ENCODE measurements at places on chromosomes 6 and 20.

DNA sequence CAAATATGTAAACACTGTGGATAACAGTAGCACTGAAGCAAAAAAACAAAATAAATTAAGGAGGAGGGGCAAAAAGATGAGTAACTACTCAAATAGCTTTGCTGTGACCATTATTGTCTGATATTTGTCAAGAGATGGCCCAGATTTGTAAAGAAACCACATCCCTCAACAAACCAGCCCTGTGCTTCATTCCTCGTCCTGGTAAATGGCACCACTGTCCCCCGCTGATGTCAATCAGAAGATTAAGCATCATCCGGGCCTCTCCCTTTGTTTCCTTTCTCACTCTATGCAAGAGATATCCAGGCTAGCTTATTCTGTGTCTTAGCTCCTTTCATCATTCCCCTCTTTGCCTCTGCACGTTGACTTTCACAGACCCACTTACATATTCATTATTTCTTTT is 259.0 kb downstream of the SYNE1 start:
- no peak for DNase-seq

- DNase-seq: no peak
Measured at GRCh38 chr20:61932199-61932592, 133.5 kb downstream of the TAF4 start.

- no peak for DNase-seq
Measured at GRCh38 chr6:150835620-150836019, 29.9 kb upstream of the MTHFD1L start.

DNA sequence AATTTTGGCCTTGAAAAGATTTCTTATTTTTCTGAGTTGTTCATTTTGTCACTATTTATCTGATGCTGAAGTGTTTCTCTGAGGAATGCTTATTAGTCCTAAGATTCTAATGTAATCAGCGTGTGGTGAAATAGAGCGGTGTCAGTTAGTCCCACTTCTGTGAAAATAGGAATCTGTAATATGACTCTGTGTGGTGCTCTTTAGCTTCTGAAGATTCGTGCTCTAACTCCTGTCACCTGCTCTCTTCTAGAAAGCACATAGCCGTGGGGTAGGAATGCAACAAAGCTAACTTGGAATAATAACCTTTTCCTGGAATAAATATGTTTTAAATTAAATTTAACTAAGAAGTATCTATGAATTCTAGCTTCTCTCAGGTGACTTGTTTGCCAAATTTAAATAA is 90.4 kb downstream of the BCKDHB start:
- DNase-seq: no peak

DNA sequence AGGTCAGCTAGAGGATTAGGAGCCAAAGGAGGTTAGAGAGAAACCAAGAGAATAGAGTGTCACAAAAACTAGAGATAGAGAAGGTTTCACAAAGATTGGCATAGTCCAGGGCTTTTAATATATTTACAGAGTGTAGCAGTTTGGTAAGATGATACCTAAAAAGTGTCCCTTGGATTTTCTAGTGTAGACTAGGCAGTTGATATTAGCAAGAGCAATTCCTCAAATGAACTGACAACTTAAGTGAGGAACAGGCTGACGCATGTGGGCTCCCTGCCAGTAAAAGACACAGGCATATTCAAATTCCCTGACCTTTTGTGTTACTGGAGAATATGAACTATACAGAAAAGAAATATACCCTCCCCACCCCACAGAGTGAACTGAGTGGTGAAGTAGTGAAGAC is 40.1 kb downstream of the VTA1 start:
- no peak for DNase-seq

DNA sequence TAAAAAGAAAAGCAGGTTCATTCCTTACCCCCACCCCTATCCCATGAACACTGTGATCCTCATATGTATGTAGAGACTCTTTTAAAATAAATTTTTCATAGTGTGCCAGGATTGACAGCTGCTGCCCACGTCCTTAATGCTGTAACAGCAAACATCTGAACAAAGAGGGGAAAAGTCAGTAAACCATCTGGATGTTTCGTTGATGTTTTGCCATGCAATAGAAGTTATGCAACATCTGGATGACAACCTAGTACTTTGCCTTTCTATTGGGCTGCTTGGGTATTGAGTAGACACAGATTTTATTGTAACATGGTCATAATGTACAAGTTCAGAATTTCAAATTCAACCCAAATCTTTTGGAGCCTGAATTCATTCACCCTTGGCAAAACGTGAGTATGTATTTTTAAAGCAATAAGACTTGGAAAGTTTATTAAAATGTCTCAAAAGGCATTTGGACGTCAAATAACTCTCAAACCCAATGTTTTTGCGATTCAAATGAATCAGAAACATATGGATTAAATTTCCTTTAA is 500.3 kb downstream of the DHX35 start:
- no peak for DNase-seq

- no peak for DNase-seq
Measured at GRCh38 chr6:73264446-73264845, 1.4 kb upstream of the KHDC1 start.
